ENCODE measurements at places on chromosomes 3 and 15.

GRCh38 chr15:48440084-48440483, 108.9 kb downstream of the DUT start:
- DNase-seq: no peak

DNA sequence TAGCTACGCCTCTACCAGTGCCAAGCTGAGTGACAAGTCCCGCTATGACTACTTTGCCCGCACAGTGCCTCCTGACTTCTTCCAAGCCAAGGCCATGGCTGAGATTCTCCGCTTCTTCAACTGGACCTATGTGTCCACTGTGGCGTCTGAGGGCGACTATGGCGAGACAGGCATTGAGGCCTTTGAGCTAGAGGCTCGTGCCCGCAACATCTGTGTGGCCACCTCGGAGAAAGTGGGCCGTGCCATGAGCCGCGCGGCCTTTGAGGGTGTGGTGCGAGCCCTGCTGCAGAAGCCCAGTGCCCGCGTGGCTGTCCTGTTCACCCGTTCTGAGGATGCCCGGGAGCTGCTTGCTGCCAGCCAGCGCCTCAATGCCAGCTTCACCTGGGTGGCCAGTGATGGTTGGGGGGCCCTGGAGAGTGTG, 5.7 kb downstream of the GRM2 start:
- no peak for DNase-seq

GRCh38 chr3:113825090-113825489, 13.5 kb upstream of the GRAMD1C start:
- no peak for DNase-seq

DNA sequence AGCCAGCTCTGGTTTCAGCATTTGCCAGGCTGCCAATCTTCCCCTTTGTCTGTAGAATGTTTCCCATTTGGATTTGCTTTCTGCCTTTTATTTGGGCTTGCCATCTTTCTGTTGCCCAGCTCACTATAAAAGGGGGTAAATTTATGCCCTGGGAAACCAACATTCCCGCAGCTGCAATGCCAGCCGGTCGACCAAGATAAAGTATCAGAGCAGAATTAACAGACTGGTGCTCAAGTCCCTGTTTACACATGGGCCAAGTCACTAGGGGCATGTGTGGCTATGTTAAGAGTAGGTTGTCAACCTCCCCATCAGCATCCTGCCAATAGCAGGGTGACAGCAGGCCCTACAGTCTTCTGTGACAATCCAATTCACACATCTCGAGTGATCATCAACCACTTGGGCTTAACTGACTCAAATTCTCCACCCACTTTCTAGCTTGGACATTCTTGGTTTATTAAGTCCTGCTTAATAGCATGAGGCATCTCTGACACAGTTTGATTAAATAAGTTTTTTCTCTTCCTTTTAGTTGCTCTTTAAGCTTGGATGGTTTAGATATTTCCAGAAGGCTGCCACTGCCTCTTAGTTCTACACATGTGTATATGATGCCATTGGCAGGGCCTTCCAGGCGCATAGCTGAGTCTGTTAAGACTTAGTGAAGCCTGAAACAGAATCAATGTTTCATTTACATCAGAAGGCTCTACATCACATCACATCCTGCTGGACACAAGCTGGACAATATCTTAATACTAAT, 24.1 kb upstream of the VEPH1 start:
- DNase-seq: no peak

GRCh38 chr3:8627201-8627940, 17.2 kb downstream of the SSUH2 start:
- no peak for DNase-seq

DNA sequence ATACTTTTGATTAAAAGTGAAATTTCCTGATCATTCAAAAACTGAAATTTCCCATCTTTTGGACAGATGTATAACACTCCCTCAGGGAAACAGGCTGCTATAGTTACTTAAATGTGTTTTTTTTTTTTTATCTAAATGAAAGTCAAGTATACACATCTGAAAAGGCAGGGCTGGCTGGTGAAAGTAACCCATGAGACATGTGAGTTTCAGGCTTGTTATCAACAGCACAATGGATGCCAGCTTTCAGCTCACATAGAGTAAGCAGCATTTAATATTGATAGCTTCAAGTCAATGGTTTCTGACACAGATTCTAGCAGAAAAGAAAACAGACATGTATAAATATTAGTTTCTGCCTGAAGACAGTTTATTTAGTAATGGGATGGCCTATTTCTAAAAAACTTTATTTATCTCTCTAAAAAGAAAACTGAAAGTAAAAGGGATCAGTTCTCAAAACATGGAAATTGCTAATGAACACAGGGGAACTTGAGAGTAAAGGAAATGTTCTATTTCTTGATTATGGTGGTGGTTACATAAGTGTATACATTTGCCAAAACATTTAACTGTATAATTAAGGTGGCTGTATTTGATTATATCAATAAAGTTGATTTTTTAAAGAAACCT, 89.7 kb upstream of the CMC1 start:
- no peak for DNase-seq

DNA sequence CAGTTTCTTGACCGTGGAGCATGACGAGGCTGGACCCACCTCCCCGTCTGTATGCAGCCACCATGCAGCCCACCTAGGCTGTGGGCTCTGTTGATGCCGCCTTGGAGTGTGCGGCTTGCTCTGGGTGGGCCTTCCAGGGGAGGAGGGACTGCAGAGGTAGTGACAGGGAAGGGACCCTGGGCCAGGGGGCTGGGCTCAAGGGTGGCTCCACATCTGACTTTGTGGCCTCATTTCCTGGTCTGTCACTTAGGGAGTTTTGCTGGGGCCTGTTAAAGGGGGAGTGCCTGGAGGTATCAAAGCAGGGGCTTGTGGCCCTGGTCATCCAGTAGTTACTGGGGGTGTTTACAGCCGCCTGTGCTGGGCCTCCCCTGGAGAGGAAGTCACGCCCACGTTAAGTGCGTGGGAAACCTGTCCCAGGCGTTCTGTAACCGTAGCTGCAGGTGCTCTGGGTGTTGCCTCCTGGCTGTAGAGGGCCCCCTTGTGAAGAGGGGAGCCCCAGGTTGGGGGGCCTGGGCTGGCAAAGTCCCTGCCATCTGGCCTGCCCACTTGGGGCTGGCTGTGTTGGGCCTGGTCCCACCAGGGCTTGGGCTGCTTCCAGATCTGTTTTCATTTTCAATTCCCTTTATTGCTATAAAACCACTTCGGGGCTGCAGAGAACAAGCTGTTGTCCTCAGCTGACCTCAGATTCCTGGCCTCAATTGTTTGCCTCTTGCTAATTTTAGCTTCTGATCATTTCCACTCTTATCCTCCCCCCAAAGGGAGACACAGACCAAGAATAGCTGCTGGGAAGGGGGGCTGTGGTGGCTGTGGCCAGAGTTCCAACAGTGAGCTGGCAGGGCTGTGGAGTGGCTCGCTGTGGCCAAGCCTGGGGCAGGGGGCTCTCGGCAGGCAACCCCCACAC, 26.5 kb downstream of the KLF13 start:
- DNase-seq: no peak

- no peak for DNase-seq
These were observed 130.4 kb upstream of the IQSEC1 start for GRCh38 chr3:13203398-13204176.

DNA sequence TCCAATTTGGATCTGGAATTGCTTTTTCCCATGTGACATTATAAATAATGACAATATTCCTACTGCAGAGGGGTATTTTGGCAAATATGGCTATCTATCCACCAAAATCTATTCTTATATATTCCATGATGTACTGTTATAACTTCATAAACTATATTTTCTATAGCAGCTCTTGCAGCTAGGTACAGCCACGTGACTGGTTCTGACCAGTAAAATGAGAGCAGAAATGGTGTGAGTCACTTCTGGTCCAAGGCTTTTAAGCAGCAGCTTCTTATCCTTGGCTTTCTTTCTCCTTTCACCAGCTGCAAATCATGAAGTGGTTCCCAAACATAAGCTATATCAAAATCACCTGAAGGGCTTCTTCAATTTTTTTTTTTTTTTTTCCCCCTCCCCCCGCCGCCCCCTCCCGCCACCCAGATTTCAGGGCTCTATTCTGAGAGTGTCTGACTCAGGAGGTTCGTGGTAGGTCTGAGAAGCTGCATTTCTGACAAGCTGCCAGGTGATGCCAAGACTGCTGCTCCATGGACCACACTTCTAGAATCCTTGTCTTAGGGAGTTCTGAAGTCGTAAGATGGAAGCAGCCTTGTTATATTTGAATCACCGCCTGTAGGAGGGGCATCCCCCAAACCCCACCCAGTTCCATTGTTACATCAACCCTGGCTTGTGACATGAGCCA, 357.5 kb downstream of the CHST2 start:
- no peak for DNase-seq

GRCh38 chr3:59401924-59402323, 352.1 kb upstream of the CFAP20DC start:
- no peak for DNase-seq

GRCh38 chr3:189967254-189967865, 153.3 kb downstream of the P3H2 start:
- no peak for DNase-seq

- DNase-seq: no peak
These were observed 91.4 kb upstream of the MEX3B start for GRCh38 chr15:82137261-82137660.

DNA sequence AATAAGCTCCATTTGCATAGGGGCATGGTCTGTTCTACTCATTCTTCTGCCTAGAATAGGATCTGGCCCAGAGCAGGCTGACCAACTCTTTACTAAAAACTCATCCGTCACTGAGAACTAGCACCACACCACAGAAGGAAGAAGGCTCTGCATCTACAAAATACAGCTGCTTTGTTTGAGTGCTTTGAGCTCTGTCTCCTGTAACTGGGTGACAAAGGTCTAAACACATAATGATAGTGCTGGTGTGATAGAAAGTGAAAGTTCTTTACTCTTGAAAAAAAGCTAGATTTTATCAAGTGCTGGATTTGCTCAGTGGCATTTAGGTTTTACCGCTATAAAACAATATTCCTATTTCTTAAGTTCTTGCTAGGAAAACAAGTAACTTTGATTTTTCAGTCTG, 140.7 kb downstream of the FHIT start:
- DNase-seq: no peak

All from type B pancreatic cell (in vitro differentiated cells).